ENCODE measurements at places on chromosomes 7 and 10.

DNA sequence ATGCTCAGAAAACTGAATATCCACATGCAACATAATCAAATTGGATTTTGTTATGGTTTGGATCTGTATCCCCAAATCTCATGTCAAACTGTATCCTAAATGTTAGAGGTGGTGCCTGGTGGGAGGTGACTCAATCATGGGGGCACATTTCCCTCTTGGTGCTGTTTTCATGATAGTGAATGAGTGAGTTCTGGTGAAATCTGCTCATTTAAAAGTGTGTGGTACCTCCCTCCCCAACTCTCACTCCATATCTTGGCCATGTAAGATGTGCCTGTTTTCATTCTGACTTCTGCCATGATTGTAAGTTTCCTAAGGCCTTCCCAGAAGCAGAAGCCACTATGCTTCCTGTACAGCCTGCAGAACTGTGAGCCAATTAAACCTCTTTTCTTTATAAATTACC, 239.6 kb upstream of the KLF14 start:
- no peak for DNase-seq

- peak; percentile 76 for DNase-seq
Measured at GRCh38 chr10:73907841-73908517, 3.0 kb upstream of the PLAU start.

- no peak for DNase-seq
Measured at GRCh38 chr7:117564627-117565026, 84.8 kb downstream of the CFTR start.

DNA sequence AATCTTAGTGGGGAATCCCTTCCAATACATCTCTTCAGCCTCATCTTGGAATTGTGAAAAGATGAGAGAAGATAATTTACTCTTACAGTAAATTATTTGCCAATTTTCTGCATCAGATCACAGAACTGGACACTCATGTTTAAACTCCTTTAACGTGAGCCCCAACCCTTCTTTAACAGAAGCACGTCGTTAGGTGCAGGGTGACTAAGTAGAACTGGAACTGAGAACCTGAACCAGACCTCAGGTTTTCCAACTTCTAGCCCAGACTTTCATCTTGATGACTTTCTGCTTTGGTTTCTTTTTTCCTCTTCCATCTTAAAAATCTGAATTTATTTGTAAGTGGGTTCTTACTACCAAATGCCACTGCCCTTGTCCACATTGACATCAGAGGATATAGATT, 57.2 kb upstream of the LYZL2 start:
- DNase-seq = no peak

GRCh38 chr7:32957326-32958045, at the start of gene FKBP9:
TSS of gene FKBP9 (plus strand) at chr7:32957440. CDS start at chr7:32957574, 134 bp downstream.
- peak; percentile 94 for DNase-seq

- no peak for DNase-seq
Measured at GRCh38 chr10:90985321-90985933, 64.5 kb upstream of the ANKRD1 start.

- DNase-seq = no peak
Measured at GRCh38 chr7:87216701-87217508, 2.6 kb downstream of the TMEM243 start.
